Lung (tissue), 17 donors: ENCODE measurements at places on chromosomes 6 and 20. TPM values are rescaled to one million over a fixed set of nuclear protein-coding genes. Genes with fewer than 3 reads are reported as not detected.

The WFDC8 gene
- not detected for polyA plus RNA-seq

DNA sequence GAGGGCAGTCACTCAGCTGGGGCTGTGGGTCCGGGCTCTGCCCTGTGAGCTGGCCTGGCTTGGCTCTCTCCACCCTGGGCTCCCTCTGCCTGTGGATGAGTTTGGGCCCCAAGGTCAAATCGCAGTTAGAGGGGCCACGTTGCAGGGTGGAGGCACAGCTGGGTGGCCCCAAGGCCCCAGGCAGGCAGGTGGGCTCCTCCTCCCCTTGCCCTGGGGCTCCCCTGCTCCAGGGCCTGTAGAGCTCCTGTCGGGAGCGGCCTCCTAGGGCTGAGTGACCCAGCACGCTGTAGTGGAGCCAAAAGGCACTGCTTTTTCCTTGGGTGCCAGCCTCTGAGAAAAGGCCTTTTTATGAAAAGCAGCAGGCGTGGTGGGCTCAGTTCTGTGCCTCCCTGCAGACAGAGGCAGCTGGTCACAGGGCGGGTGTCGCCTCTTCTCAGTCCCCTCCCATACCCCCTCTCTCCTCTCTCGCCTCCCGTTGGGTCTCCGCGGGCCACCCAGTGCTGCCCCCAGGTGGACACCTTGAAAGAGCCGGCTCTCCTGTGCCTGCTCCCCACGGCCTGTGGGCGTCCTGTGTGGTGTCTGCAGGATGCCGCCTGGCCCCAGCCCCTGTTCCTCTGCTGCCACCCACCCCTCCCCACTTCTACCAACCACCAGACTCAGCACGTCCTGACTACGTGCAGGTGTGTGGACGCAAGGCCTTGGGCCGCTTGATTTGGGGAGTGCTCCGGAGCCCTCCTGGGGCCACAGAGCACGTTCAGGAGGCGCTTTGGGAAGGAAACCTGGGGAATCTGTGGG lies 13.2 kb downstream of the SS18L1 start:
- DNase-seq, result peak; percentile 50

DNA sequence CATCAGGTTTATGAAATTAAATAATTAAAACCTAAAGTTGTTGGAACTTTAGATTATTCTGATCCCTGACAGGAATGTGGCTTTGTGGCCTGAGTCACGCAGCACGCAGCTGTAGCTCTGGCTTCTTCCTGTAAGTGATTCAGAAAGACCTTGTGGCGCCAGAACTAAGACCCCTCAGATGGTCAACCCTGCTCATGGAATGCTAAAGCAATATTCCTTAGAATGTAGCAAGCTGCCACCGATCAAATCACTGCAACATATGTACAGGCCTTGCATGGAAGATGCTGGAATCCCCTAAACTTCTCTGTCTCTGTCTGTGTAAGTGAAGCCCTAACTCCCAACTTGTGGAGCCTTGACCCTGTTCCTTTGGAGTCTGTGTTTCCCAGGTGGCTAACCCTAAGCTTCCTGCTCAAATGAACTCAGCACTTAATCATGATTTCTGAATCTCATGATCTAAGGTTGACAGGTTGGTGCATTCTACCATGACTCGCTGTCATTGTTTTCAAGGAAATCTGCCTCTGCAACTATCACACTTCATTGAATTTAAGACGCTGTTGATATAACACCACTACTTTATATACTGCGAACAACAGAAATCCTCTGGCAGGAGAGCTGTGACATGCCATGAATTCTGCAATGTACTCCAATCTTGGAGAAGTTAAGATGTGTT lies 111.2 kb upstream of the CST7 start:
- DNase-seq, result peak; percentile 85

DNA sequence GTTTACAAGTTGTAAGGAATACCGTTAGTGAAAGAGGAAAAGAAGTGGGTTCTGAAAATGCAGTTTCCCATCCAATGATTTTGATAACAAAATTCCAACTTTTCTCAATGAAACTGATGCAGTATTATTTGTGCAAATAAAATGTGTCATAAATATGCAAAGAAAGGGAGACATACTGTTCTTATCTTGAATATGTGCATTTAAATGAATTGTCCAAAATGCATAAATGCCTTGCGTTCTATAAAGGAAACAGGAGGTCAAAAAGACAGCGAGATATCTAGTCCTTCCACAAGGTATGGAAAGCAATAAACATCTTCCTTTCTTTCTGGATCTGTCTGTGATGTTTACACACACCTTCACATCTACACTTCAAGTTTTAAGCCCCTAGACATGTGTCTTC lies 54.6 kb upstream of the ISM1 start:
- DNase-seq, result no peak

DNA sequence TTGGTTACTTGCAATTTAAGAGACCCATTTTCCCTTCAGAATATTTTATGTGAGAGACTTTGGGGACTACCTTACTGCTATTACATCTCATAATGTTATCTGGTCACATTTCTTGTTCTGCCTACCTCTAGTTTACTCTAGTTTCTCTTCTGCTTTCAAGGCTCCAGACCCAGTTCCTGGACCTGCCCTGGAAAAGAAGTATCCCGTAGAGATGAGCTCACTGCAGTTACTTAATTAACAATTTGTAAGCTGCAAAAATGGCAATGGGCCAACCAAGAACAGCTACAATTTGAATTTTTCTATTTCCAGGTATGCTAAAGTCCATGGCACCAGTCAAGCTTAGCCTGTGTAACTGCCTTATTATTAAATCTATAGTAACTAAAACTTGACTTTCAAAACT lies 25.0 kb downstream of the TAB2 start:
- no peak for DNase-seq

- DNase-seq, result no peak
Measured at GRCh38 chr6:147060636-147061035, 143.6 kb upstream of the STXBP5 start.

The HLA-G gene
- polyA plus RNA-seq, result 3.7 TPM

The WFDC5 gene
- 0.11 TPM for polyA plus RNA-seq

The CALHM6 gene
- polyA plus RNA-seq, result 9.2 TPM

DNA sequence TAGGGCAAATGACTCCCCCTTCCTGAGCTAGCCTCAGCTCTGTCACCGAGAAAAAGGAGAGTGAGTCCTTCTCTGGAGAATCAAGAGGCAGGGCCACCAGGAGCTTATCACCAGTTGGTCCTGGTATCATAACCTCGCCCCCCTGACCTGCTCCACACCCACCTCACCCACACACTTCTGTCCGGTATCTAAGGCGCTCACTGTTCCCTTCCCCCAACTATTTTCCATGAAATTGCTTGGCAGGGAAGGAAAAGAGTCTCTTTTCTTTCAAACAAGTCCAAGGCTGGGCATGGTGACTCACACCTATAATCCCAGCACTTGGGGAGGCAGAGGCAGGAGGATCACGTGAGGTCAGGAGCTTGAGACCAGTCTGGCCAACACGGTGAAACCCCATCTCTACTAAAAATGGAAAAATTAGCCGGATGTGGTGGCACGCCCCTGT lies 77.6 kb downstream of the ZMYND8 start:
- DNase-seq, result no peak
